ENCODE measurements at places on chromosomes 4 and X.

- DNase-seq: peak; percentile 62
Measured at GRCh38 chr4:25844961-25845712, 17.7 kb downstream of the SEL1L3 start.

DNA sequence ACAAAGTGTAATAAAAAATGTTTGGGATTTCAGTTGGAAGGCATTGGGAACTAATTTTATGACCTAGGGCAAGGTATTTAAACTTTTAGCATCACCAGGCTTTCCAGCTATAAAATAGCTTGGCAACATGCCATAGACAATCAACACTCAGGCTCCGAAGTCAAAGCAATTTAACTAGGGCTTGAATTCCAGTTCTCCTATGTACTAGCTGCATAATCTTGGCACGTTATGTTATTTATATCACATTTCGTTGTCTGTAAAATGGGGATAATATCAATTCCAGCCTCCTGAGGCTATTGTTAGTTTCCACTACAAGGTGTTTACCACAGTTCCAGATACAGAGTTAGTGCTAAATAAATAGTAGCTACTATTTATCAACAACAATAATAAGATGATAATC, 78.8 kb downstream of the DMD start:
- no peak for DNase-seq

- DNase-seq: no peak
Measured at GRCh38 chr4:169975131-169975837, 50.9 kb downstream of the MFAP3L start.

GRCh38 chr4:108529984-108530905, 90.1 kb upstream of the RPL34 start:
- no peak for DNase-seq

DNA sequence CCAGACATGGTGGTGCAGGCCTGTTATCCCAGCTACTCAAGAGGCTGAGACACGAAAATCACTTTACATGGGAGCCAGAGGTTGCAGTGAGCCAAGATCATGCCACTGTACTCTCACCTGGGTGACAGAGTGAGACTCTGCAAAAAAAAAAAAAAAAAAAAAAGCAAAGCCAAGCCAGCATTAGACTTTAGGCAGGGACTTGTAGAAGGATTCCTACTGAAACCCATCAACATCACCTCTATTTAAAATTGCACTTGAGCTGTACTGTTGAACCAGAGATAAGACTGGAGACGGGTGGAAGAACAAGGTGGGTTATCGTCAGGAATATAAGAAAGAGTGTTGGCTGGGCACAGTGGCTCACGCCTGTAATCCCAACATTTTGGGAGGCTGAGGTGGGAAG, 15.7 kb upstream of the AFAP1 start:
- DNase-seq: no peak

DNA sequence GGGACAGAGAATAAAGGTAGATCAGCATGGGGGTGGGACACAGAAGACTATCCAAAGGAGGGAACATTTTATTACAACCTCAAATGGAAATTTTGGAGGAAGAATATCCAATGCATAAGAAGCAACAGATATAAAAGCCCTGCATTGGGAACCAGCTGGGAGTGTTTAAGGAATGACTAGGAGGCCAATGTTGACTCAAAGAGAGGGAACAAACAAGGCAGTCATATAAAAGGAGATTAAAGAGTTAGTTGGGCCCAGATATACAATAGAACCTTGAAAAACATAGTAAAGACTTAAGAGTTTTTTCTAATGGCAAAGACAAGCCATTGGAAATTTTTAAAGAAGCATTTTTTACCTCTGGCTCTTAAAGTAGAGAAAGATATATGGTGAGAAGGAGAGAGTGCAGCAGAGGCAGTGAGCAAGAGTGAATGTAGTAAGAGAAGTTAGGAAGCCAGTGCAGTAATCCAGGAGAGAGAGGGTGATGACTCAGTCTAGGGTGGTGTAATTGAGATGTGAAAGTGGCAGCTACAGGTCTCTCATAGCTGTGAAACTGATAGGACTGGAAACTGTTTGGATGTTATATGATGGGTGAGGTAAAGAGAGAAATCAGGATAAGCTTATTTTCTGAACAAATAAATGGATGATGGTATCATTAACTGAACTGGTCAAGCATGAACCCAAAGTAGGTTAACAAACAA, 182.2 kb upstream of the ATOH1 start:
- DNase-seq: no peak

DNA sequence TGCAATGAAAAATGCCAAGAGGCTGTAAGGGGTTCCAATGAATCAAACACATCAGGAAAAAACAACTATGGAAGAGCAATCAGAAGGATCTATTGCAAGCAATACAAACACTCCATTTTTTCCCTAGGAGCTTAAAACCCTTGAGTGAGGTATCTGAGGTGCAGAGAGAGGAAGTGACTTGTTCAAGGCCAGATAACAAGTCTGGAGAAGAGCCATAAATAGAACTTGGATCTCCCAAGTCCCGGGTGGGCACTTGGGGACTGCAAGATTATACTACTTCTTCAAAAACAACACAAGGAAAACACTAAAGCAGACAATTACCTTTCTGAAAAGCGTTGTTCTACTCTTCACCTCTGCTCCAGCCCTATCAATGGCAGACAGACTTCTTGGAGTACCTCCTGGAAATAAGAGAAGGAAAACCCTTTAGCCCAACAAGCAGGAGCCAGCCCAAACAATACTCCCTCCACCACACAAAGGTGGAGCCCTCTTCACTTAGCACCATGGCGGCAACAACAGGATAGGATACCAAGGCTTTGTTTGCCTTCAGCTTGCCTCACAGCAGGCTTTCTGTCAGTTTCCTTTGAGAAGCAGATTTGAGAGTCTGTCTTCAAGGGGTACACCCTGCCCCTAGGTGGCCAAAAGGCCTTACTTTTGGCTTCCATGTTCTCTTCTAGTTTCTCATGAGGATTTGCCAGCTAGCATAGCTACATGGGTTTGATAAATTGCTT, 26.0 kb downstream of the AIFM1 start:
- DNase-seq: no peak

- DNase-seq: peak; percentile 84
Measured at GRCh38 chr4:98864560-98864959, 64.4 kb downstream of the EIF4E start.

All from activated CD4-positive, alpha-beta T cell treated with anti-CD3 and anti-CD28 coated beads, Interleukin-10, Interleukin-2, amounts not matched to agents 100 ng/mL and 50 ng/mL, durations not matched to agents 16 hours and 8 hours (primary cell).